NCI-H460 (cell line): ENCODE measurements at places on chromosomes 7 and 10. TPM values are rescaled to one million over a fixed set of nuclear protein-coding genes. Genes with fewer than 3 reads are reported as not detected.

COBL gene
- 21.9 and 23.8 TPM in 2 replicates for total RNA-seq

DNA sequence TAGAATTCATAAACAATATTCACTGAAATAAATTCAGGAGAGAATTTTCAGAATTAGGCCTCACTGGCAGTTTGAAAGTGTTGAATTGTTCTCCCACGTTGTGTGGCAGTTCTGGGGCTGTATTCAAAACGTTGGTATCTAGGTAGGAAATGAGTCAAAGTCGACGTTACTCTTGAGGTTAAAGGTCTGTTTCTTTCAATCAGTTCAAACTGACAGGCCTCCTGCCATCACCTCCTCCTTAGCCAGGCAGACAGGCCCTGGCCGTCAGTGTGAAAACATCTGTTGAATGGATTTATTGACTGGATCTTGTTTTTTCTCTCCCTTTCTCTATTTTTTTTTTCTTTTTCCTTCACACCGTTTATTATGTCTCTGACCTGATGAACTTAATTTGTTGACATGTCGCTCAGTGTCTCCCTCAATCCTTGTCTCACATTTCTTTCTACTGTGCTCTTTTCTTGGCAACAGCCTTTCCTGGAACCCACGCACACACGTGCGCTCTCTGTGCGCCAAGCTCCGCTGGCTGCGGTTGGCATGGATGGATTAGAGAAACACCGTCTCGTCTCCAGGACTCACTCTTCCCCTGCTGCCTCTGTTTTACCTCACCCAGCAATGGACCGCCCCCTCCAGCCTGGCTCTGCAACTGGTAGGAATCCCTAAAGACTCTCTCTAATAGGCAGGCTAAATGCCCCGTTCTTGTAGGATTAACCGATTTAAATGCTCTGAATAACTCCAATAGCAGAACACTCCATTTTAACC is 231.7 kb downstream of the HDAC9 start:
- no peak for DNase-seq

DNA sequence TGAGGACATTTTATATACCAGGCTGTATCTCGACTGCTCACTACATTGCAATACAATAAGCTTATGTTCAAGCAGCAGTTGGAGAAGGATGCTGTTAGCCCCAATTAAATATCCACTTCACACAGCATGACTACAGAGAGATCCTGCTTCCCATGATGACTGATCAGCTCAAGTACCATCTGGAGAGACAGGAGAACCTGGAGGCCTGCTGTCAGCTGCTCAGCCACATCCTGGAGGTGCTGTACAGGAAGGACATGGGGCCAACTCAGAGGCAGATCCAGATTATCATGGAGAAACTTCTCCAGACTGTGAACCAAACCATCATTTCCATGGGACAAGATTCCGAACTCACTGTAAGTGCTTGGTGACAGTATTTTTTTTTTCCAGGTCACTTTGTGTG is 22.5 kb downstream of the RNF133 start:
- no peak for DNase-seq

HTR7 gene
- total RNA-seq: 1.0 and 1.2 TPM in 2 replicates

TRIM24 gene
- total RNA-seq: 10.6 and 12.0 TPM in 2 replicates

DNA sequence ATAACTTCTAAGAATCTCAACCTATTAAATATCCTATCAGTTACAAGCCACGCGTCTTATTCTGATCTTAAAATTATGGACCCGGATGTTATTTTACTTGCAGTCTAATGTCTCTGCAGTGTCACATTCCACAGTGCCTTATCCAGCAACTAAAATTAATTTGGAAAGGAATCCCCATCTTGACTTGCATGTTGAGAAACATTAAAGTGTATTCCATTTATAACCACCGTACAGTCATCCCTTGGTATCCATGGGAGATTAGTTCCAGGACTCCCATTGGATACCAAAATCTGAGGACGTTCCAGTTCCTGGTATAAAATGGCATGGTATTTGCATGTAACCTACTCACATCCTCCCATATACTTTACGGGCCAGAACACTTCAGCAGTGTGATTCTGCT is 194.7 kb downstream of the ARHGAP21 start:
- DNase-seq: no peak

DNA sequence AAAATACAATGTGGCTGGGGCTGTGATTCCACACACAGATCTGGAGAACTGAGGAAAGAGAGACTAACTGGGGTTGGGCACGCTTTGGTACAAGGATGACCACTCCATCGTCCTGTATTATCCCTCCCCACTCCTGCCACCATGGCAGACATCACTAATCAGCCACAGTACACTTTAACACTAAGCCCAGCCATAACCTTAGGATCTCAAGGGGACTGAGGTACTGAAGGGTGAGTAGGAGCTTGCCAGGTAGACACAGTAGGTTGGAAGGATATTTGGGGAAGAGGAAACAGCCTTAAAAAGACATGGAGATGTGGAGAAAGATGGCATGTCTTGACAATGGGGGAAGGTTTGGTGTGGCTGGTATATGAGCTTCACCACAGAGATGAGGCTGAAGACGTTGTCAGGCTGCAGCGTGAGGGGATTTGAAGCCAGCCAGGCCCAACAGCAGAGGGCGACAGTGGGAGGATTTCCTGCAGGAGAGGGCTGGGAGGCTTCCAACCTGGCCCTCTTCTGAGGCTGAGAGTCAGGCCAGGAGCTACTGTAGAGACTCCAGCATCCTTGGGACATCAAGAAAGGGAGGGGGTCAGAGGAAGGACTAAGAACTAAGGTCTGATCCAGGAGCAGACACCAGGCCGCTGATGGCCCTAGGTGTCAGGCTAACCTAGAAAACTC is 58.6 kb upstream of the COL13A1 start:
- no peak for DNase-seq
